ENCODE measurements at places on chromosomes 2 and 18.

DNA sequence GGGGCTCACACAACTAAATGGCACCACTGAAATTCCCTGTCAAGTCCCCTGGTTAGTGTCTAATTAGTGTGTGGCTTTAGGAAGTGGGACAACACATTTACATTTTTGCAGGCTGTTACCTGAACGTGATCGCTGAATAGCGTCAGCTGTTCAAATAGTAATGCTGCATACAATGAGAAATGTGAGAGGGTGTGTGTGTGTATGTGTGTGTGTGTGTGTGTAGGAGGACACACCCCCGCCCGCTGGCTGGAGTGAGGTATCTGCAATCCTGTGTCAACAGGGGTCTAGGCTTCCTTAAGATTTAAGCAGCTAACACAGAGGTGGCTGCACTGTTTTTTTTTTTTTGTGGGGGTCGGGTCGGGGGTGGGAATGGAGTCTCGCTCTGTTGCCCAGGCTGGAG is 4.8 kb upstream of the LYPD6B start:
- DNase-seq: no peak

DNA sequence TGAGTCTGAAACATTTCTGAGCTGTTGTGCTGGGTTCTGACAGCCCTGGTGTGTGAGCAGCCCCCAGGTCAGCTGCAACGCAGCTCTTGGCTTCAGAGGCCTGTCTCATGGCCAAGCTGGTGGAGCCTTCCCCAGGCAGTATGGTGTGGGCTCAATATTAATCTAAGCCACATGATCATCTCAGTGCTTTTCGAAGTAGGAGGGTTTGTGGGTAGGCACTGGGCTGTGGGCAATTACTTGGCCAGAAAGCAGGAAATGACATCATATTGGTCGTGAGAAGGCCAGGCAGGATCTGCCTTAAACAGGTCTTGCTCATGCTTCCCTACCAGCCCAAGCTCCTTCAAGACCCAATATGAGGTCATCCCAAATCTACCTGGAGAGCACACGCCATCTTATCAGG is 26.9 kb downstream of the LOXHD1 start:
- DNase-seq: no peak

DNA sequence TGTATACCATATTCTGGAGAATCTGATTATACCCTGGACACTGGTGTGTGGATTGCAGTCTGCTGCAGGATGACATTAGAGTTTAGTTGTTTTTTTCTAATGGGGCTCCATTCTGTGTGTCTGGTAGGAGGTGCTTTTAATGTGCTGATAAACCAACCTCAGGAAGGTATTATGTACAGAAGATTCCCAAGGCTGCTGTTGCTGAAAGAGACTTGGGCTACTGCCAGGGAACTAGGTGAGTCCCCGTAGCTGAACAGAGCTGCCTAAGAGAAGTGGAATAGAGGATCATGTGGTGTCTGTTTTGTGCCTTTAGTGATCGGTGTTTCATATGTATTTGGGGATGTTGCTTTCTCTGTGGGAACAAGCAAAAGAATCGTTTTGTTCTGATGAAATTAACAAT is 16.5 kb downstream of the SPATA3 start:
- DNase-seq: no peak

DNA sequence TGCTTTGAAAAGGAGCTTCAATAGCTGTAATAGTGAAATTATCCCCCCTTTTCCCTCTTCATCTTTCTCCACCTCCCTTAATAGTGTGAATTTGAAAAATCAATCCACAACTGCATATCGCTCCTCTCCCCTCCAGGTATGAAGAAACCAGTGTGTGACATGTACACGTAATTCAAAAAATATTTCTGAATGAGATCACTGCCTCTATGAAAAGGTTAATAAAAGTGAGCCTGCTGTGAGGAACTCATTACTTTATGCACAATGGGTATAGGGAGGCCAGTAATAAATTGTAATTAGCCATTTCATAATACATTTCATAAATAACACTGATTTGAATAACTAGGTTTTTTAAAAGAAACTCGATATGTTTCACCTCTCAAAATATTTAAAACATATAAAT is 209.0 kb upstream of the KYNU start:
- DNase-seq: no peak

GRCh38 chr2:47002480-47003381 is 87.1 kb upstream of the MCFD2 start:
- DNase-seq: no peak
